Mesangial cell (primary cell): ENCODE measurements at places on chromosomes 2 and 18. TPM values are rescaled to one million over a fixed set of nuclear protein-coding genes. Genes with fewer than 3 reads are reported as not detected.

Gene GTF2A1L
- total RNA-seq = 0.13 TPM in 1 of 2 replicates, not detected in the other

Gene SERPINB12
- total RNA-seq = not detected in 2 replicates

Gene ZNF396
- total RNA-seq = 0.33 and 0.89 TPM in 2 replicates

Gene MYO1B
- 27.0 and 42.4 TPM in 2 replicates for total RNA-seq

Gene FABP1
- total RNA-seq = not detected in 2 replicates

Gene RAB6C
- total RNA-seq = not detected in 2 replicates

Gene COLEC11
- 0.76 and 1.5 TPM in 2 replicates for total RNA-seq

Gene CCDC74A
- 22.3 and 65.8 TPM in 2 replicates for total RNA-seq

Gene NOL4
- not detected in 2 replicates for total RNA-seq

Gene ANKRD36
- total RNA-seq = 5.7 and 11.1 TPM in 2 replicates

Gene SPATA3
- total RNA-seq = not detected in 2 replicates

Gene CCDC68
- total RNA-seq = 1.0 and 2.6 TPM in 2 replicates

Gene PSMA8
- not detected in 2 replicates for total RNA-seq

Gene MRO
- under 0.01 and 0.25 TPM in 2 replicates for total RNA-seq
